ENCODE measurements at places on chromosomes 7 and 10.

- DNase-seq: no peak
These were observed 173.6 kb upstream of the PRKCQ start for GRCh38 chr10:6753644-6754043.

GRCh38 chr10:28179006-28179742, 123.7 kb downstream of the MPP7 start:
- DNase-seq: no peak

GRCh38 chr7:140263277-140263676, 86.5 kb upstream of the KDM7A start:
- no peak for DNase-seq

- DNase-seq: no peak
These were observed 21.8 kb downstream of the NUDT13 start for GRCh38 chr10:73131913-73132686.

GRCh38 chr10:129459762-129460539, 7.1 kb upstream of the MGMT start:
- DNase-seq: no peak

- DNase-seq: no peak
These were observed 159.6 kb downstream of the LSM5 start for GRCh38 chr7:32330602-32331001.

DNA sequence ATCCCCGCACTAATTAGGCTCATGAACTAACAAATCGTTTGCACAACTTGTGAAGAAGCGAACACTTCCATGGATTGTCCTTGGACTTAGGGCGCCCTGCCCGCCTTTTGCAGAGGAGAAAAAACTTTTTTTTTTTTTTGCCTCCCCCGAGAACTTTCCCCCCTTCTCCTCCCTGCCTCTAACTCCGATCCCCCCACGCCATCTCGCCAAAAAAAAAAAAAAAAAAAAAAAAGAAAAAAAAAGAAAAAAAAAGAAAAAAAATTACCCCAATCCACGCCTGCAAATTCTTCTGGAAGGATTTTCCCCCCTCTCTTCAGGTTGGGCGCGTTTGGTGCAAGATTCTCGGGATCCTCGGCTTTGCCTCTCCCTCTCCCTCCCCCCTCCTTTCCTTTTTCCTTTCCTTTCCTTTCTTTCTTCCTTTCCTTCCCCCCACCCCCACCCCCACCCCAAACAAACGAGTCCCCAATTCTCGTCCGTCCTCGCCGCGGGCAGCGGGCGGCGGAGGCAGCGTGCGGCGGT, at the start of gene EMX2:
EMX2 (plus strand) TSS at position 41 of the 519 bp plus-strand sequence. CDS start 522 bp downstream, outside the sequence.
- no peak for DNase-seq
